ENCODE measurements at places on chromosomes 11 and 22. TPM values are rescaled to one million over a fixed set of nuclear protein-coding genes. Genes with fewer than 3 reads are reported as not detected.

Gene MYBPC3
- total RNA-seq = not detected

Gene POTEH
- total RNA-seq = not detected

Gene IFITM2
- total RNA-seq = 138 TPM

Gene FJX1
- 71.6 TPM for total RNA-seq

Gene C22orf31
- not detected for total RNA-seq

Gene PGR
- 1.1 TPM for total RNA-seq

Gene EI24
- total RNA-seq = 91.4 TPM

Gene EXPH5
- 0.53 TPM for total RNA-seq

Gene SSTR3
- not detected for total RNA-seq

Gene PKNOX2
- total RNA-seq = 1.1 TPM

Gene CNGA4
- total RNA-seq = 0.06 TPM

Gene PNPLA3
- 2.4 TPM for total RNA-seq

Gene GSTP1
- total RNA-seq = 1,013 TPM

Gene GPR152
- not detected for total RNA-seq

Gene OR52H1
- 0.66 TPM for total RNA-seq

Gene CCDC34
- total RNA-seq = 4.0 TPM

Gene DNAL4
- 14.9 TPM for total RNA-seq

Gene MMP12
- total RNA-seq = not detected

Gene MS4A3
- not detected for total RNA-seq

Gene AMBRA1
- total RNA-seq = 13.9 TPM

Gene GSTT2
- total RNA-seq = not detected

Gene KCNQ1
- not detected for total RNA-seq

Gene OR52N4
- total RNA-seq = not detected

Gene SCUBE1
- 0.19 TPM for total RNA-seq

Gene HTR3B
- not detected for total RNA-seq

Gene KCNK4
- total RNA-seq = not detected

Gene APOA4
- total RNA-seq = not detected
